ENCODE measurements at places on chromosomes 5 and 9.

- DNase-seq, result no peak
Measured at GRCh38 chr5:14405706-14406553, 175.7 kb upstream of the OTULINL start.

DNA sequence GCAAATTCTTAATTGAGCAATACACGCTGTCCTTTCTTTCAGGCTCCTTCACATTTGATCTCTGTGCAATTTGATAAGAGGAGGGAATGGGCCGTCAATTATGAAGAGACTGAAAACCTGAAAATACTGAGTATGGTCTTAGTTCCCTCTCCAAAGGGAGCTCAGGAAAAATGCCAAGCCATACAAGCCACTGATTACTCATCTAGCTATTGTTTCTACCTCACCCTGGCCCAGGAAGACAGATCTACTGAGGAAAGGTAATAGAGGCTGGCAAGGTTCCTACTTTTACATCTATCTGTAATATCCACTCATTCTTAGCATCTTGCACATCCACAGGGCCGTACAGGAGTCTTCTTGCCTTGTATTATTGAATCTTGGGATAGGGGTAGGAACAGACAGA, 23.7 kb upstream of the TNC start:
- DNase-seq, result no peak

DNA sequence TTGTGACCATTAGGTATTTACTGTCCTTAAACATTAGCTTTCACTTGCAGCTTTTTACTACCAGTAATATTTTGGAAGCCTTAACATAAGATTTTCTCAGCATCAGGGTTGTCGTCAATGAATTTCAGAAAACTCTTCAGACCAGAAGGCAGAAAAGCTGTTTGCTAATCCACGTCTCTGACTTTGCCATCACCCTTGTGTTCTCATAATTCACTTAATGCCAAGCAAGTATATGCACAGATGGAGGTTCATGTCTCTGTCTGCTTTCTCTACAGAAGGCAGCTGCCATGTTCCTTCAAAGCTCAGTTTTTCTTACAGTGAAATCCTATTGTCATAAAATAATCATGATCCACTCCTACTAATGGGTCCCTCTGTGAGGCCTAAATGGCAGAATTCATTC, 37.7 kb upstream of the LRRC19 start:
- DNase-seq, result no peak

- peak; percentile 75 for DNase-seq
Measured at GRCh38 chr9:70921136-70921535, 200.3 kb downstream of the TRPM3 start.

DNA sequence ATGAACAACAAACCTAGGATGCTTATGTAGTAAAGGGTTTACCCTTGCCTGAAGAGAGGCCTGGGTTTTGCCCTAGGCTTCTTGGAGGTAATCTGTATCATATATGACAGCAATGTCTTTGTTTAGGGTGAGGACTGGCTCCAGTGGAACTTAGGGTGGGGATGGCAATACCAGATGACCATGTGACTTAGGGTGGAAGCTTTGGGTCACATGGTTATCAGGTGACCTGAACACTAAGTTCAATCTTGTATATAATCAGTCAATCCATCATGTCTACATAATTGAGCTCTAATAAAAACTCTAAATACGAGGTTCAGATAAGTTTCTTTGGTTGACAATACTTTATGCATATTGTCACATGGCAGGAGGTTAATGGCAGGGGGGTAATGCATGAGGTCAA, 10.6 kb upstream of the PPP2R2B start:
- no peak for DNase-seq

DNA sequence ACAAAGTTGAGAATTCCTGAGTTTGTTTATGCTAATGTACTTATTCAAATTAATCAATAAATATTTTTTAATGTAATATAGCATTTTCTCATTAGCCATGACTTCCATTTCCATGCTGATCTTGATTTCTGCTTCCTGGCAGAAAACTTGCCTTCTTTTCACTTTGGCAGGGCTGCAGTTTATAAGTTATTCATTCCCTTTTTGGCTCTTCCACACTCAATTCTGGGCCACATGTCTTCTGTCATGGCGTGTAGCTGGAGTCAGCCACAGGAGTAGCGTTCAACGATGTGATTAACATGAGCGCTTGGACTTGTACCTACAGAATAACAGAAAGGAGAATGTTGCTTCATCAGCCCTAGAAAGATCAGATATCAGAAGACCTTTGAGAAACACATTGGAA, 172.9 kb downstream of the CFAP90 start:
- DNase-seq, result no peak

GRCh38 chr5:174400461-174400860, 323.9 kb upstream of the MSX2 start:
- no peak for DNase-seq

- no peak for DNase-seq
Measured at GRCh38 chr5:169757016-169757415, 119.9 kb downstream of the DOCK2 start.

GRCh38 chr5:52799358-52799982, 11.8 kb downstream of the ITGA1 start:
- peak; percentile 49 for DNase-seq

GRCh38 chr9:93324191-93324834, 127.2 kb upstream of the FAM120A start:
- DNase-seq, result no peak

GRCh38 chr5:96033116-96033515, 71.5 kb upstream of the ELL2 start:
- no peak for DNase-seq

DNA sequence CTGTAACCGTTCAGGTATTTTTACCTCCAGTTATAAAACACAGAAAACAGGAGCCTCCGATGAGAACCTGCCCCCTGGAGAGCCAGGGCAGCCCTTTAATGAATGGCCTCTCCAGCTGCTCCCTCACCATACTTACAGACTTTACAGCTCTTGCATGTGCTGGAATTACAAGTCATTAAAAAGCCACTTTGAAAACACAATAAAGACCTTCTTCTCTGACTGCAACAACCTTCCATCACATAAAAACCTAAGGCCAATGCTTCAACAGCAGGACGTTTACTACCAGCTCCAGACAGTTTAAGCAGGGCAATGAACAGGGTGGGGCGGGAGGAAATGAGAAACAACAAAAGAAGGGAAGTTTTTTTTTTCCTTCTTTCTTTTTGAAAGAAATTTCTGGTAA, 213.8 kb downstream of the MLLT3 start:
- peak; percentile 24 for DNase-seq

- DNase-seq, result no peak
Measured at GRCh38 chr9:38727497-38728001, 7.6 kb upstream of the FAM240B start.

DNA sequence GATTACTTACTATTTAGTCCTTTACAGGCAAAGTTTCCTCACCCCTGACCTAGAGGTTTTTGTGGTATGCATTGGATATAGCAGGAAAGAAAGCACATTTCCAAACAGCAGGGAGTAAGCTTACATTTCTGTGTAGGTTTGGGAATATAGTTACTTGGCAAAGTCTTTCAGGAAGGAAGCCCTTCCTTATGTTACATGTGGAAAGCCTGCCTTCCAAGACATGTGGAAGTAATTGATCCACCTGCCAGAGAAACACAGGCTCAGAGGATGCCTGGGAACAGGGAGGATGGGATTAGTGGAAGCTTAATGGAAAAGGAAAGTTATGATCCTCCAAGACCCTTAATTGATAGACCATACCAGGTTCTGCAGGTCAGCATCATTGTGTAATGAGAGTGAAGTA, 87.3 kb upstream of the PPP1R2B start:
- DNase-seq, result no peak

GRCh38 chr5:60989790-60990189, 44.8 kb downstream of the NDUFAF2 start:
- no peak for DNase-seq
